ENCODE measurements at places on chromosomes 16 and 17. TPM values are rescaled to one million over a fixed set of nuclear protein-coding genes. Genes with fewer than 3 reads are reported as not detected.
A peak's percentile ranks its signal among the peaks of the same experiment; 100 is the strongest.

GRCh38 chr17:1707107-1707506 is 3.1 kb downstream of the TLCD2 start:
- DNase-seq, result no peak

DNA sequence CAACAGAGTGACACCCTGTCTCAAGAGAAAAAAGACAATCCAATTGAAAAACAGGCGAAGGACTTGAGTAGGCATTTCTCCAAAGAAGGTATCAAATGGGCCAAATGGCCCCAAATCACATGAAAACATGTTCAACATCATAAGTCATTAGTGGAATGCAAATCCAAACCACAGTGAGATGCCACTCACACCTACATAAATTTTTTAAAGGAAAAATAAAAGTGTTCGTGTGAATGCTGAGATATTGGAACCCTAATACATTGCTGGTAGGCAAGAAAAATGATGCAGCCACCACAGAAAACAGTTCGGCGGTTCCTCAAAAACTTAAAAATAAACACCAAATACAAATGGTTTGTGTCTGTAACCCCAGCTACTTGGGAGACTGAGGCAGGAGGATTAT is 45.2 kb downstream of the PIGL start:
- DNase-seq, result no peak

DNA sequence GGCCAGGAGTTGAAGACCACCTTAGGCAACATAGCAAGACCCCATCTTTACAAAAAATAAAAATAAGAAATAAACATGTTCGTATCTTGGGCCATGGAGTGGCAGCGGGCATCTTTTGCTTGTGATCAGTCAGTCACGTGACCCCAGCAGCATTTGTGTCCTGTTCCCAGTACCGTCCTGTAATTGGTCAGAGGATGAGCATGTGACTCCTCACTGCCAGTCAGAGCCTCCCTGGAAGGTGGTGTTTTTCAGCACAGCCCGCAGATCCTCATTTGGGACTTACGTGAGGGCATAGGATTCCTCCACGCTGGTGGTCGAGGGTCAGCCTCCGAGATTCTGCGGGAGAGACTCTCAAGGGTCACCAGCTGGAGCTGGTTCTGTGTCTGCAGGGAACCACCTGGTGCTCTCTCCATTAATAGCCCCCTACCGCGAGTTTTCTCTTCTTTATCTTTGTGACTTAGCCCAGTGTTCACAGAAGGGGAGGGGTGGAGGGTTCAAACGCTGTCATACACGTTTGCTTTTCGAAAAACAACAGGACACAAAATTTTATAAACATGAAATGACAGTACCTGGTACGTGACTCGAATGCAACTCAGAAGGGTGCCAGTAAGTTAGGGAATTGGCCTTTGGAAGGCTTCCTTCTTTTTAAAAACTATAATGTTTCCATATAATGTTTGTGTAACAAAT is 17.2 kb downstream of the MRC2 start:
- no peak for DNase-seq

DNA sequence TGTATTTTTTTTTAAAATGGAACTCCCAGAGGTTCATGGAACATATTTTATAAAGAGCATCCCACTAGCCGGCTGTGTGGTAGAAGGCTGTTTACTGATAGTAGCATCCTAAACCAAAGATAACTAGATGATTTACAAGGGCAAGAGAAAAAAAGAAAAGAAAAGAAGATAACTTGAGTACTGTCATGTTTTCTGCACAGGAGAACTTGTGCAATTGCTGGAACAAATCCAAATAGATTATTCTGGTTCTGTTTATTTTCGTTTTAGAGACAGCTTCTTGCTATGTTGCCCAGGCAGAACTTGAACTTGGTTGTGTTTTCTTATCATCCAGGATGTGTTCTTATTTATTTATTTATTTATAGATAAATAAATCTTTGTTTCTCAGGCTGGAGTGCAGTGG is 20.9 kb upstream of the PPM1D start:
- DNase-seq, result no peak

DNA sequence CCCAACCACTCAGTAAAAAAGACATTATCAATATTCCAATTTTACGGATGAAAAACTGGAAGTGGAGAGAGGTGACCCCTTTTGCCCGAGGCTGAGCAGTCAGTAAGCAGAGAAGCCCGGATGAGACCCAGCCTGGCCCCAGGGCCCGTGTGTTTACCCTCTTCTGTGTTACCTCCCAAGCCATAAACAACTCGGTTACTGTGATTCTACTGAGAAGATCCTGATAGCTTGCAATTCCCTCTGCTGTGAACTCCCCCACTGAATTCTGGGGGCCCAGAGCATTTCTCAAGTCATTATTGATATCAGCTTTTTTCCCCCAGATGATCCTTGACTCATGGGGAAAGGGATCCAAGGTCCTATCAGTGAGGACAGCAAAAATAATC is 482.6 kb upstream of the ERCC4 start:
- DNase-seq, result no peak

GRCh38 chr16:65510850-65511249 is 389.0 kb upstream of the CDH11 start:
- DNase-seq, result no peak

DNA sequence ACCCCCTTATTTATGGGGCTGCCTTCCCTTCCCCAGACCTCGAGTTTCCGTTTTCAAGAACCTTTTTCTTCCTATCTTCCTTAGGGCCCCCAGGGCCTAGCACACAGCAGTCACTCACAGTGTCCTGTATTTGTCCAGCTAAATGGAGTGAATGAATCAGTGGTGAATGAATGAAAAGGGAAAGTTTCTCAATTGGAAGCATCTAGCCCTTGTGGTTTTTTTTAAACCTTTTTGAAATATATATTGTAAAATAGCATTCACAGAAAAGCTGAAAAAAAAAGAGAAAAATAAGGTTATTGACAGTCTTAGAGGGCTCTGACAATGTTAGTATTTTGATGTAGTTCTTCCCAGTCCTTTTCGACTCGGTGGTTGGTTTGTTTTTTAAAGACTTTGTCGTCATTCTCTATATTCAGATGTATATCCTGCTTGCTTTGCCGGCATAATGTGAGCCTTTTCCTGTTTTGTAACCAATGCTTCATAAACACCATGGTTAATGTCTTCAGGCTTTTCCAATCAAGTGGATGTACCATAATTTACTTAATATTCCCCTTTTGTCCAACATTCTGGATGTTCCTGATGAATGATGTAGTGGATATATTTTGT is 45.3 kb downstream of the RAI1 start:
- no peak for DNase-seq

DNA sequence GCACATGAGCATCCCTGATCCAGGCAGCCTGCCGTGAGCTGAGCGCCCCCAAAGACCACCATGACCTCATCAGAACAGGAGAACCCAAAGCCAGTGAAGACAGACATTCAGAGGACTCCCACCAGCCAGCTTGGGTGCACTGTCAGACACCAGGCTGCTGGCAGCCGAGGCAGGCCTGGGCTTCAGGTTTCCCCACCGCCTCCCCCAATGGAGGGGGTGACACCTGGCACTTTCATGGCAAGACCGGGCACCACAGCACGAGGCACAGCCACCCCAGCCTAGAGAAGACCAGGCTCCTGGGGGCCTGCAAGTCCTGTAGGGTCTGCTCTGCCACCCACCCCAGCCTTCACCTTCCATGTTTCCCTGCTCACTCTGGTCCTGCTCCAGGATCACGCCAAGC is 140.5 kb downstream of the C16orf95 start:
- DNase-seq, result no peak

WFIKKN1 gene
- 0.33 TPM for total RNA-seq

DNA sequence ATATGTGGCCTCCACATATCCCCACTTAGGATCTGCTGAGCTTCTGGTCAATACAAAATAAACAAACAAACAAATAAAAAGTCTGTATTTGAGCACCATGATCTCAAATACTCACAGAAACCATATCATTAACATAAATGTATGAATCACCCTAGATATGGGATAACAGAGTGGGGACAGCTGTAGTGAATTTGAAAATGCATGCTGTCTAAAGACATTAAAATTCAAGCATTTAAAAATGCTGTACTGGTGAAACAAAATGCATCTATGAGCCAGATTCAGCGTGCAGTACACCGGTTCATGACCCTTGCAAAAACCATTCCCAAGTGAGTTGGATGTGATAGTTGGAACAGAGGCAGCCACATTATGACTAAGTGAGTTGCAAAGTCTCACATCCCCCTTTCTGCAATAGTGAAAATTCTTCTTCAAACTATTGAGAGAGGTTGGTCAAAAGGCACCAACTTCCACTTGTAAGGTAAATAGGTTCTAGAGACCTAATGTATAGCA is 12.3 kb downstream of the GRIN2A start:
- no peak for DNase-seq

FAM83G gene
- 3.8 TPM for total RNA-seq

GRCh38 chr17:4748686-4749085 is 9.0 kb upstream of the CXCL16 start:
- no peak for DNase-seq

DNA sequence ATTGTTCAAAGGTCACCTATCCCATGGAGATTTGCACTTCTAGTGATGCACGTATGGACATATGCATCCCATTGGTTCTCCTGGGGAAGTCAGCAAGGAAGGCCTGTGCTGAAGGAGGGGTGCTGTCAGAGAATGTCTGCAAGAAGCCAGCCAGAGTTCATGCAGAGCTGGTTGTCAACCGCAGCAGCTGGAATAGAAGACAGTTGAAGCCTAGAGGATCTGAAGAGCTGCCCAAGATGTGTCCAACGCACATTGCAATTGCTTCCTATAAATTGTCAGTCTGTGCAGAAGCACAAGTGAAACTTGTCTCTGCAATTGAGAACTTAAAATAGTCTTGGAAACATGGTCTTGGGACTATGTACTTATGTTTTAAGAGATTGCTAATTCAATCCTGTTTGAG is 82.1 kb upstream of the CNTNAP4 start:
- no peak for DNase-seq

- DNase-seq, result no peak
Observed at GRCh38 chr17:15351478-15351840, 10.1 kb upstream of the TEKT3 start.

- no peak for DNase-seq
Observed at GRCh38 chr17:45871718-45872117, 22.6 kb upstream of the MAPT start.

ARL5C gene
- 3.7 TPM for total RNA-seq

GRCh38 chr17:49962599-49963308 is 6.2 kb upstream of the DLX4 start:
- DNase-seq, result no peak

DNA sequence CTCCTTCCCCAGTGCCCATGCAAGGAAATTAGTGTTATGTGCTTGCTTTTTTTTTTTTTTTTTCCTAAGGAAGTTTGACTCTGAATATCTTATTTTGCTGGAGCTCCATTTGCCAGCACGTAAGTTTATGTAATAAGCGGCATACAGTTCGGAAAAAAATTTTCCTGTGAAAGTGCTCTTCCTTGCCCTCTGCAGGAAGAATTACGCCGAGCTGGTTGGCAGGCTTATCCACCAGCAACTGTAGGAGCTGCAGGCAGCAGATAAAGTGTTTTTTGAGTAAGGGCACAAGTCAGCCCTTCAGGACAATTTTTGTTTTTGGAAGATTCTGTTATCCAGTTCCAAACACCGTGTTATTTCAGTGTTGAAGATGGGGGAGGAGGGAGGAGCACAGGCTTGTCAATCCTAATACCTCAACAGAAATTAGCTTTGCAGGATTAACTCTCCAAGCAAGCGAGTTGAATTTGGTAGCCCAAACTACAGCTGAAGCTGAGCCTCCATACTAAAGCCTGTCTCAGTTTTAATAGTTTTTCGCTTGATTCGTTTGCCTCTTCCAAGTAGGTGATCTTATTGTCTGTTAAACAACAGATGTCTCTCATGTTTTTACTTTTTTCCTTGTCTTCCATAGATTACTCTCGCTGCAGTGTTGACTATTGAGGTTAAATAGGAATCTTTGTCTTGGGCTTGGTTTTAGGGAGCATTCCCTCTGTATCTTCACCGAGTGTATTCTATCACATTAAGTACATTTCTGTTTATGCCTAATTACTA is 1.1 kb downstream of the SPECC1 start:
- no peak for DNase-seq

MYH1 gene
- under 0.01 TPM for total RNA-seq

GRCh38 chr16:14150796-14151195 is 79.7 kb downstream of the MRTFB start:
- DNase-seq, result no peak

DNA sequence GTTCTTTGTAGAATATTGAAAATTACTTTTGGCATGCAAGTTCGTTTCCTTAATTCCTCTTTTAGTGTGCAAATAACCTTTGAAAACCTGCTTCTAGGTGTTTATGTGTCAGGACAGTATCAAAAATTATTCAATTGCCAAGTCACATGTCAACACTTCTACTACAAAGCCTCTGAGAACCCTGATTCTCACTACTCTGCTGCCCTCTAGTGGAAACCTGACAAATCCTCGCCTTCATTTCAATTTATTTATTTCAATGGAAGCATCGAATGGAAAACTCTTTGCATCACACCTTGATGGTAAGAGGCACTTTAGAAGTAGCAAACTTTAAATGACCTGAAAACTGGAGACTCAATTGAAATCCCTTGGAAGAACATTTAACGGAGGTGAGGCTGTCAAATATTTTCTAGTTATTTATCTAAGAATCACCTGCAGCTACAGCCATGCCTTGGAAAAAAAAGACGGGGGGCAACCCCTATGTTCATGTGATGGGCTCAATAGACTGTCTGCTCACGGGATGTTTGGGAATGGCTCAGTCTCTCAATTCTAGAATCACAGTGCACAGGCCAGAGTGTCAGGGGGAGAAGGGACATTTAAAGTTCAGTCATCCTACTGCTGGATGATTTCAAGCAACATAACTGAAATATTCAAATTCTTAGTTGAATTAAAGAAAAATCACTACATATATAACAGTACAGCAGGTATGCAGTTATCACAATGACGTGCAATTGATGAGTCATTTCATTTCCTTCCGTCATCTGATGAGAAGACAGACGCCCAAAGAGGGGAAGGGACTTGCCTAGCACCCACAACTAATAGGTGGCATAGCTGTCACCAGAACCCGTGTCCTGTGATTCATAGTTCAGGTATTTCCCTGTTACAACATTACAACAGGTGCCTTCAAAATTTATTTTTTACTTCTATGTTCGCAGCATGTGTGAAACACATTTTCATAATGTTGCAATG is 563.9 kb downstream of the TOX3 start:
- peak; percentile 33 for DNase-seq
